Stimulated activated CD4-positive, alpha-beta T cell treated with anti-CD3 and anti-CD28 coated beads, TNF-alpha, amount 100 ng/mL, for 1 hour (primary cell): ENCODE measurements at places on chromosomes 11 and 22.

DNA sequence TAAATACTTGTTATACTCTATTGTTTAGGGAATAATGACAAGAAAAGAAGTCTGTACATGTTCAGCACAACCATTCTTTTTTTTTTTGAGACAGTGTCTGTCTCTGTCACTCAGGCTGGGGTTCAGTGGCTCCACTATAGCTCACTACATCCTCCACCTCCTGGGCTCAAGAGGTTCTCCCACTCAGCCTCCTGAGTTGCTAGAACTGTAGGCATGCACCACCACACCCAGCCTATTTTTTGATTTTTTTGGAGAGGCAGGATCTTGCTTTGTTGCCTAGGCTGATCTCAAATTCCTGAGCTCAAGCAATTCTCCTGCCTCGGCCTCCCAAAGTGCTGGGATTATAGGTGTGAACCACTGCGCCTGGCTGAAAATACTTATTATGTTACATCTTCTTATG is 250.0 kb downstream of the MIAT start:
- no peak for DNase-seq

GRCh38 chr22:42317008-42317407 is 46.6 kb upstream of the TCF20 start:
- DNase-seq: no peak

GRCh38 chr11:80898910-80899309 is 1458.1 kb upstream of the TENM4 start:
- no peak for DNase-seq

- no peak for DNase-seq
Measured at GRCh38 chr22:23598805-23599518, 18.9 kb upstream of the IGLL1 start.

DNA sequence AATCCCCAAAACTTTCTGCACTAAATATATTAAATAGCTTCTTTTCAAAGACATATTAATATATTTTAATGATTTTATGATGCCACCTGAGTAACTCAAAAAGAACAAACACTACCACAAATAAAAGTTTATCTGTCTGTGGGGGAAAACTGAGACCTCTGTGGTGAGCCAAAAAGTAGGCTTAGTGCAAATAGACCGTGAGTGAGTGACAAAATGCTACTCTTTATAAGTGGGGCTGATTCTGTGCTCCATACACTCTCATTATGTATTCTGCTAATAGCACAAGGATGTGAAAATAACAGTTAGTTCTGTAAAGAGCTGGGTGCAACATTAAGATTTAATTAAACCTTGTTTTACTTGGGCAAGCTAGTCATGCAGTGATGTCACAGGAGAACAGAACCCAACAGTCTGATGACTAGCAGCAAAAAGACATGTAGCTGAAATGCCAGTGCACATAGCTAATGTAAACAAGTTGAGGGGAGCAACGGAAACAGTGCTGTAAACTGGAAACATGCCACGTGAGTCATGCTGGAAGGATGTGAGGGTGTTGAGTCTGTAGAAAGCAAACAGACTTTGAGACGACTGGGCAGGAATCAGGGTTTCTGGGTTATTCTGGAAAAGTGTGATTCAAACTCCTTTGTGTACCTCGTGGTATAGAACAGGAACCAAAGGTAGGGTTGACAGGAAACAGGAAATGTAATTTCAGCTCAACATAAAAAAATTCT is 1130.4 kb downstream of the LRRC4C start:
- DNase-seq: no peak

DNA sequence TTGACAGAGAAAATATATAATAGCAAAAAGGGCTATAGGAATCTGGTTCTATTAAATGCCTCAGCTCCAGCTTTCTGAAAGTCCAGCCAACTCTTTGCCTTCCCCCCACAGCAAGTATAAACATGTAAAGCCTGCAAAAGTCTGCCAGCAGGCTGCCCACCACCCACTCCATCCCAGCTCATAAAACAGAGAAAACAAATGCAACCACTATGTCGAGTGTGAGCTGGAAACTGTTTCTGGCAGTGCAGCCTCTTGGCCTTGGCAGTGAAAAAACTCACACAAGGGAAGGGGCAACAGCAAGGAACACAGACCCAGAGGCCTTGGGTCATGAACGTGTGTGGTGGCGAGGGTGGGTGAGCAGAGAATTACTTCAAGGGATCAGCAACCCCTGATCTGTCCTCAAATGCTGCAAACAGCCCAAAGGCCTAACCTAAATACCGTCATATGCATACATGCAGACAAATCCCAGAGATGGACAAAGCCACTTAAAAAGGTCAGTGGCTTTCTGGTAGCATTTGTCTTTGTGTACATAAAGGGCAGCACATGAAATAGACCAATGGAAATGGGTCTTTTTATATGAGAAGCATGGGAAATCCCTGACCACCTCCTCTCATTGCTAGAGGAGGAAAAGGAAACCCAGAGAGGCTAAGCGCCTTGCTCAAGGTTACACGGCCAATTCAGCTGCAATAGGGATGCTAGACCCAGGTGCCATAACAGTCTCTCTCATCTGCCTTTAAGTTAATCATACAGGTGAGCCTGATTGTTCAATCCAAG is 74.8 kb downstream of the NAT10 start:
- no peak for DNase-seq

DNA sequence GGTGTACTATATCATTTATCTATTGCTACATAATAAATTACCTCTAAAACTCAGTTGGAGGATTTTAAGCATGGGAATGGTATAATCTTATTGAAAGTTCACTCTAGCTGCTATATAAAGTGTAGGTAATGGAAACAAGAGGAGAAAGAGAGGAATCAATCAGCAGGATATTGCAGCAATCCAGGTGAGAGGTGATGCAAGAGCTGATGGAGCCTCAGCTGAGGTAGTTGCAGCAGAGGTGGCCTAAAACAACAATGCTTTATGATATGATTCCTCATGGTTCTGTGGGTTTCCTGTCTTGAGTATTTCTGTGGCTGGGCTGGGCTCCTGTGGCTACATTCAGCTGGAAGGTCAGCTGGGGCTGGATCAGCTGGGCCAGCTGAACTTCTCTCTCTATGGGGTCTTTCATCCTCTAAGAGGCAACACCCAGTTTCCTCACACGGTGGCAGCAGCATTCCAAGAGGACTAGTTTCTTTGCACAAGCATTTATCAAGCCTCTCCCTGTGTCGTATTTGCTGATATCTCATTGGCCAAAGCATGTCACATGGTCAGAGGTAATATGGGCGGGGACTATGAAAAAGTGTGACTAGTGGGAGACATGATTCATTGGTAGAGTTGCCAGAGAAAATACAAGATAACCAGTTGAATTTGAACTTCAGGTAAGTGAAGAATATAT is 135.4 kb upstream of the LARGE1 start:
- no peak for DNase-seq

GRCh38 chr22:32021716-32022115 is 21.3 kb upstream of the SLC5A1 start:
- DNase-seq: no peak

DNA sequence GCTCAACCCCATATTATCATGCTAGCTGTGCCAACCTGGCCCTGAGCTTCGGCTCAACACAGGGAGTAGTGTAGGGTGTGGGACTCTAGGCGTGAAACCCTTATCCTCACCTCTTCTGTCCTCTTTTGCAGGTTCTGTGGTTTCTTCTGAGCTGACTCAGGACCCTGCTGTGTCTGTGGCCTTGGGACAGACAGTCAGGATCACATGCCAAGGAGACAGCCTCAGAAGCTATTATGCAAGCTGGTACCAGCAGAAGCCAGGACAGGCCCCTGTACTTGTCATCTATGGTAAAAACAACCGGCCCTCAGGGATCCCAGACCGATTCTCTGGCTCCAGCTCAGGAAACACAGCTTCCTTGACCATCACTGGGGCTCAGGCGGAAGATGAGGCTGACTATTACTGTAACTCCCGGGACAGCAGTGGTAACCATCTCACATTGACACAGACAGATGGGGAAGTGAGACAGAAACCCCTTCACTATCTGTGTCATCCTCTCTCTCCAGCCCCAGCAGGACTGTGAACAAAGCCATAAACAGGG is 76.4 kb downstream of the GGTLC2 start:
- no peak for DNase-seq

DNA sequence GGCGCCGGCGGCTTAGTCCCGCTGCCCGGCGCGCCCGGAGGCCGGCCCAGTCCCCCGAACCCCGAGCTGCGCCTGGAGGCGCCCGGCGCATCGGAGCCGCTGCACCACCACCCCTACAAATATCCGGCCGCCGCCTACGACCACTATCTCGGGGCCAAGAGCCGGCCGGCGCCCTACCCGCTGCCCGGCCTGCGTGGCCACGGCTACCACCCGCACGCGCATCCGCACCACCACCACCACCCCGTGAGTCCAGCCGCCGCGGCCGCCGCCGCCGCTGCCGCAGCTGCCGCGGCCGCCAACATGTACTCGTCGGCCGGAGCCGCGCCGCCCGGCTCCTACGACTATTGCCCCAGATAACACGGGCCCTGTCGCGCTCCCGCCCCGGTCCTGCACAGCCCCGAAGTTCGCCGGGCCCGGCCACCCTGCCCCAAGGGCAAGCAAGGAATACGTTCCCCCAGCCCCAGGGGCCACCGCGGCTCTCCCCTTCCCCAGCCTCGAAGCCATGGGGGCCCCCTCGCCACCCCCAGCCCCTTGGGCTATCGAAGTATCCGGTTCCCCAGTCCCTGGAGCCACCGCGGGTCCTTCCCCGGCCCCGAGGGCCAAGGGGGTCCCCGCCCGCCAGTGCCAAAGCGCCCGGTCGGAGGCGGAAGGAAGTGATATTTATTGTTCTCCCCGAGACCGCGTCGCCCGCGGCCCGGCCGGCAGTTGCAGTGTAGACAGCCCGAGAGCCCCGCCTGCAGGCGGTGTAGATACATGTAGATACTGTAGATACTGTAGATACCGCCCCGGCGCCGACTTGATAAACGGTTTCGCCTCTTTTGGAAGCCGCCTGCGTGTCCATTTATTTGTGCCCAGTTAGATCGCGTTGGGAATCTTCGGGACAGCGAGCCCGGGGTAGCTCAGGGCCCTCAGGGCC is 6.2 kb downstream of the TBX1 start:
- no peak for DNase-seq

- DNase-seq: no peak
Measured at GRCh38 chr22:50243685-50244419, 971 bp downstream of the TUBGCP6 start.

- DNase-seq: no peak
Measured at GRCh38 chr22:19517171-19517500, 7.1 kb downstream of the CLDN5 start.

DNA sequence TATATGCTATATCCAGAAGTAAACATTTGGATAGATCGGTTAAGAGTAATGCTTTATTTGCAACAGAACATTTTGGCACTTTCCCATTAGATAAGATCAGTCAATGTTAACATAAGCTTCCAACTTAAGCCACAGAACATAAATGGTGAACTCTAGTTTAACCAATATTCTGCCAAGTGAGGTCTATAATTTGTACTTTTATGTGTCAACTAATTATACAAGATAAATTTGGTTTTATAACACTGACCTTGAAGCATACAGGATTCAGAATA is 23.5 kb upstream of the BLID start:
- no peak for DNase-seq

- no peak for DNase-seq
Measured at GRCh38 chr11:133425245-133425644, 107.1 kb downstream of the OPCML start.

GRCh38 chr22:42217752-42218280 is 52.6 kb downstream of the TCF20 start:
- no peak for DNase-seq

DNA sequence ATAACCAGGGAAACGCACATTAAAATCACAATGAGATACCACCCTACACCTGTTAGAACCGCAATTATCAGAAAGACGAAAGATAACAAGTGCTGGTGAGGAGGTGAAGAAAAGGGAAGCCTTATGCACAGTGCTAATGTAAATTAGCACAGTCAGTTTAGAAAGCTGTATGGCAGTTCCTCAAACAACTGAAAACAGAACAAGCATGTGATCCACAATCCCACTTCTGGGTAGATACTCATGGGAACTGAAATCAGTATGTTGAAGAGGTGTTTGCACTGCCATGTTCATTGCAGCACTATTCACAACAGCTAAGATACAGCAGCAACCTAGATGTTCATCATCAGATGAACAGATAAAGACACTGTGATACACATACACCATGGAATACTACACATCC is 75.0 kb upstream of the CCND1 start:
- DNase-seq: no peak

DNA sequence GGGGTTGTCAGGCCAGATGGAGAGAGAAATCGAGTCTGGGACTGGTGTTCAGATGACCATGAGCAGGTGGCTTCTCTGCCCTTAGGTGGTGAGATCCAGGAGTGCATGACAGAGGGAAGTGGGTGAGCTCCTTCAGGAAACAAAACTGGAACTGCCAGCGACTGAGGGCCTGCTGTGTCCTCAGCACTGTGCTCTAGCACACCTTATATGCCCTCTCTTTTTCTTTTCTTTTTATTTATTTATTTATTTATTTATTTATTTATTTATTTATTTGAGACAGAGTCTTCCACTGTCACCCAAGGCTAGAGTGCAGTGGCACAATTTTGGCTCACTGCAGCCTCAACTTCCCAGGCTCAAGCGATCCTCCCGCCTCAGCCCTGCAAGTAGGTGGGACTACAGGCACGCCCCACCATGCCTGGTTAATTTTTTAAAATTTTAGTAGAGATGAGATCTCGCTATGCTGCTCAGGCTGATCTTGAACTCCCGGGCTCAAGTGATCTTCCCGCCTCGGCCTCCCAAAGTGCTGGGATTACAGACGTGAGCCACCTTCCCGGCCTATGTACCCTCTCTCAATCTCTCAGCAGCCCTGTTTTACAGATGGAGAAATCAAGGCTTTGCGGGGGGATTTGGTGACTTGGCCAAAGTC is 14.8 kb upstream of the RASD2 start:
- DNase-seq: no peak

- no peak for DNase-seq
Measured at GRCh38 chr11:19868871-19869270, 156.2 kb downstream of the NAV2 start.

DNA sequence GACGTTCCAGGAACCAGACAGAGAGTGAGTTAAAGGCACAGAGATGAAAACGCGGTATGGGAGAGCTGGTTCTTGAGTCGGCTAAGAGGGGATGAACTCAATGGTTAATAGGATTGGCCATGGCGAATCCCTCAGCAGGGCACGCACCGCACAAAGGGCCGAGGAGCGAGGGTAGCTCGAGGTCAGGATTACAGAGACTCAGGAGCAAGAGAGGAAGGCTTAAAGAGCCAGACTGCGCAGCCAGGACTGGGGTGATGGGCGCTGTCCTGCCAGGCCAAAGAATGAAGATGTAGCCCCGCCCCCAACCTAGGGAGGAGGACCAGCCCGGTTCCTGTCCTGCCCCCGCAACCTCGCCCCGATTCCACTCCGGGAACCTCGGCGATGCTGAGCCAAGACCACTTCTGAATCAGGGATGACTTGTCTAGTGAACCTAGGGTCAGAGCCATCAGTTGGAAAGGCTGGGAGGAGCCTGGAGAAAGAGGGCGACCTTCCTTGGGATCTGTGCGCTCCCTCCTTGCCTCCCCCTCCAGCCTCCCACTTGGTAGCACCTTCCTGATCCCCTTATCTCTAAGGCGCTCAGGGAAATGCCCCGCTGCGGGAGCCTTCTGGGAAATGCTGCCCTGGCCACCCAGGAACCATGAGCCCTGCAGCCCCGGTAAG is at the start of gene PLEKHB1:
Gene PLEKHB1 (plus strand): TSS at position 610 of the 660 bp plus-strand sequence. CDS start 28 bp downstream, at position 638.
- no peak for DNase-seq

GRCh38 chr11:110951950-110952503 is 239.8 kb upstream of the ARHGAP20 start:
- DNase-seq: no peak
